AG20443 (cell line): ENCODE measurements at places on chromosomes 1 and 21.

DNA sequence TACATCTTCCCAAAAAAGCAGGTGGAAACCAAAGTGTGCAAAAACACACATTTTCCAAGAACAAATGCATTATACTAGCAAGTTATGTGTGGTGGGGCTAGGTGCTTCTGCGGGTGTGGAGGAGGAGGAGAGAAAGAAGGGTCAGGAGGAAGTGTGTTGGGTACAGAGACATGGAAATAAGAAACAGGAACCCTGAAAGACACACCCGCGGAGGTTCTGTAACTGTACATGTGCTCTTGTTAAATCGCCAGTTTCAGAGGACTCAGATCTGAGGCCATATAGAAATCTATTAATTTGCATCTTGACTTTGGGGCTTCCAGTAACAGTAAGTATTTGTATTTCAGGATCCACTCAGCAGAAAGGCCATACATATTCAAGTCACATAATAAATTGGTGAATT lies 30.9 kb downstream of the ERG start:
- DNase-seq = no peak

DNA sequence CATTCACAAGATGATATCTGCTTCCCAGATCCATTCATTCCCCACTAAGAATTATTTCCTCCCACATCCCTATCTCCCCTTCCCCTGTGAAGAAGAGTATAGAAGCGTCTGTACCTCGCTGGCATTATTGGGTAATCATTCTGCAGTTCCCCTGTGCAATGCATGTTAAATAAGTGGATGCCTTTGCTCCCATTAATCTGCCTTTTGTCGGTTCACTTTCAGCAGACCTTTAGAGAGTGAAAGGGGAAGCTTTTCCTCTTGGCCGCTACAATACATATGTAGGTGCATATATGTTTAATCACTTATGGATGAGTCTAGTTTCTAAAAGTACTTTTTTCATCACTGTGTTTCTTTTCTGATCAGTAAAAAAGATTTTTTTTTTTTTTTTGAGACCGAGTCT lies 7.0 kb downstream of the CLCN6 start:
- no peak for DNase-seq

GRCh38 chr21:27346041-27346448 lies 379.2 kb upstream of the ADAMTS5 start:
- peak; percentile 14 for DNase-seq

GRCh38 chr1:170562646-170563338 lies 30.8 kb downstream of the GORAB start:
- peak; percentile 83 for DNase-seq

DNA sequence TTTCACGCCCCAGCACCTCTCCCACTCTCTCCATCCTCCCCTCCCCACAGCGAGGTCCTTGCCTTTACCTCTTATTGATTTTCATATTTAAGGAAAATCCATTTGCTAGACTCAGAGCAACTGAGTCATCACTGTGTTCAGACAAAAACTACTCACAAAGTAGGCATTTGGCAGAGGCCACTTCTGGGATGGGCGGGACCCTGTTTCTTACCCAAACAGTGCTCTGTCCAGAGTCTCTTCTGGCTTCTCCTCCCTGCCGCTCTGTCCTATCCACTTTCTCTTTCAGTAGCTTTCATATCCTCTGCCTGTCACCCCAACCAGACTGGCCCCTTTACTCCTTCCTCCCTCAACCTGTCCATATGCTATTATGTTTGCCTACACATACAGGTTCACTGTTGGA lies 2.4 kb upstream of the NAV1 start:
- peak; percentile 87 for DNase-seq

- no peak for DNase-seq
These were observed 382.3 kb downstream of the SIPA1L2 start for GRCh38 chr1:232247669-232248068.

DNA sequence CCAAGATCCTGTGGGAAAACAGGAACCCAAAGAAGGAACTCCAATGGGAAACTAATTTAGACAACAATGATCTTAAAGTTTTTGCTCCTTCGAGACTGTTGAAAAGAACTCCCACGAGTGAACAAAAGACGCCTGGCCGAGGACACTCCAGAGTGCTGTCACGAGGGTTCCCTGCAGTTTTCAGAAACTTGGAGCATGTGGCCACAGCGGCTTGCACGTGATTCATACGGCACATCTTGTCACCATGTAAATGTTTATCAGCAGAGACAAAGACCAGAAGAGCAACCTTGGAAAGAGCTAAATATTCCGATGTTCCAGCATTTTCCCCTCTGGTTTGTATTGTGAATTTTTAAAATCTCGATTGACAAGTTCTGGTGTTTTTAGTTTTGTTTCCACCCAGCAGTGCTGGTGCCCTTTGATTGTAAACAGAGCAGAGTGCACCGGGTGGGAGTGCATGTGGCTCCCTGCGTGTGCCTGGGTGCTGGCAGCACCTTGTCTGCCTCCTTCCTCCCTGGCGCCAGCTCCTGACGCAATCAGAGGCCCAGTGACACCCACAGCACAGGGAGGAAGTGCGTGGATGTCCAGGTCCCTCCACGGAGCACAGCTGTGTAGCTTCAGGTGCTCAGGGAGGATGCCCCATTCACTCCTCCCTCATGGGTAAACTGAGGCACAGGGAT lies 23.0 kb downstream of the LRRC3 start:
- DNase-seq = no peak
